ENCODE measurements at places on chromosomes 12 and 14.
A peak's percentile ranks its signal among the peaks of the same experiment; 100 is the strongest.

GRCh38 chr12:6215932-6216494 is 15.8 kb downstream of the CD9 start:
- DNase-seq: peak; percentile 95

DNA sequence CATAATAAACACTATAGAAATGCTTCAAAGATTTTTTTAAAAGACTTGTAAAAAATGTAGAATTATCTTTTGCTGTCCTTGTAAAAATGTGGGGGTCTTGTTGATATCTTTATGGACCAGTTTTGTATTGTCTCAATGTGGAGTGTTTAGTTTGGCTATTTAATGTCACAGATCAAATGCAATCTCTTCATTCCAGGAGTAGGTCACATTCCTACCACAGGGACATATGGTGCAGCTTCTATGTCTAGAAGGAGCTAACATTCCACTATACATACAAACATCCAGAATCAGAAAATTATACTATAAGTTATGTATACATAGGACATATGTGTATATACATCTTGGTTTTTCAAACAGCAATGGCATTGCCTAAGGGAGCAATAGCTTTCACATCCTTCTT is 345.7 kb downstream of the BMP4 start:
- DNase-seq: no peak

DNA sequence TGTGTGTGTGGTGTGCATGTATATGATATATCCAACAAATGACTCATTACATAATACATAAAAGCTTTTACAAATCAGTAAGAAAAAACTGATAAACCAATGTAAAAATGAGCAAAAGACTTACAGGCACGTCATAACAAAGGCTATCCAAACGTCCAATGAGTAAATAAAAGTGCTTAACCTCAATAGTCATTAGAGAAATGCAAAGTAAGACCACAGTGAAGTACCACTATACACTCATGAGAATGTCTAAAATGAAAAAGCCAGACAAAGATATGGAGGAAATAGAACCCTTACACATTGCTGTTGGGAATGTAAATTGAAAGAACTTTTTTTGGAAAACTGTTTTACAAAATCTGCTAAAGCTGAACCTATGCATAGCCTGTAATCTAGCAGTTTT is 7.8 kb downstream of the ABCD2 start:
- no peak for DNase-seq

DNA sequence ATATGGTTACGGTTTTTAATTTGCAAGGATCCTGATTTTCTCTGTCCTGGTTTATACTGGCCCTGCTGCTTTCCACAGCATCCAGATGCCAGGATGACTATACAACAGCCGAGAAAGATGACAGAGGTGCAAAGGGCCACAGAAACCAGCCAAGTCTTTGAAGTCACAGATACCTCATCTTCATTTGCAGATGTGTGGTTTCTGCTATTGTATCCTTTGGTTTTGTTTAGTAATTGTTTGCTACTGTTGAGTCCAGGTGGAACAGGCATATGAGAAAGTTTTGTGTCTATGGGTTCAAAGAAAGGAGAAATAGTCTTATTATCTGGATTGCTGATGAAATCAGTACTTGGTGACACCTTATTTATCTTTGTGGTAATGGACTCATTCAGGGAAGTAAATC is 17.3 kb upstream of the KLHL42 start:
- no peak for DNase-seq

DNA sequence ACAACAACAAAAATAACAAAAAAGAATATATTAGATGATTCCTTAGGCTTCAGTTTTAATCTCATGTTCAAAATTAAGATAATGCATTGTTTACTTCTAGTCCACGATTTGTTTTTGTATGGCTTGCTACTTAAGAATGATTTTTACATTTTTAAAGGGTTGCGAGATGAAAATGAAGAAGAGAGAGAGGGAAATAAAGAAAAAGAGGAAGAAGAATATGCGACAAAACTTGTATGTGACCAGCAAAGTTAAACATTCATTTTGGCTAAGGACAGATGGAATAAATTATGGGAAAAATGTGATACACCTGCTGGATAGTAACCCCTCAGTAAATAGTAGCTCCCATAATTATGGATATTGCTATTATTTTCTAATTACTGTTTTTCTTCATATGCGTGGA is 1.2 kb upstream of the GIT2 start:
- DNase-seq: no peak

GRCh38 chr12:80154261-80154660 is 54.9 kb downstream of the OTOGL start:
- peak; percentile 11 for DNase-seq

Data from amniotic epithelial cell (primary cell).